Pulmonary artery endothelial cell (primary cell): ENCODE measurements at places on chromosomes 1 and 21. TPM values are rescaled to one million over a fixed set of nuclear protein-coding genes. Genes with fewer than 3 reads are reported as not detected.

DNA sequence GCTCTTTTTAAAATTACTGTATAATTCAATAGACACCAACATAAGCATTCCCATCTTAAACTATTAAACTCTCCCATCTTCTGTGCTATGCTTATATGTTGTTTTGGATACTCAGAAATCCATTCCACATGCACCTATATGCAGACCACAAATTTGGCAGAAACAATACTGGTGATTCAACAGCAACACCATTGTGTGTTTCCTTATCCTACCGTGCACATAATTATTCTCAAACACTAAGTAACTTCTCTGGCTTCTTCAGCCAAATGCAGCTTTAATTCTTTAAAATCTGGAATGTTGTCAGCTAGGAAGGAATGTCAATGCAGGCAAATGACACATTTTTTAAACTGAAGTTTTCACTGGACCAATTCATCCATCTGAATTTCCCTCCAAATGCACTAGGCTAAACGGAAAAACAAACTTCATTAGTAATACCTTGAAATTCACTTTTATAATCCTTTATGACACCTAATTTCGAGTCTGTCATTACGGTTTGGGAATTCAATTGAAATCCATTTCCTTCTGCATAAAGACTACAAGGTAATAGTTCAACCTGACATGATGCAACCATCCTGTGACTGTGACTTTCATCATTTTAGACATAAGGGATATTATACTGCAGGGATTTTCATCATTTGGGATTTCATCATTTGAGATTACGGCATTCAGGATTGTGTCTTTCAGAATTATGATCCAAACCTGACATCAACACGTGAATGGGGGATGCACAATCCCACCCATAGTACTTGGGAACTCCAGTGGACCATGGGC is 308.5 kb downstream of the LTN1 start:
- DNase-seq = no peak

DNA sequence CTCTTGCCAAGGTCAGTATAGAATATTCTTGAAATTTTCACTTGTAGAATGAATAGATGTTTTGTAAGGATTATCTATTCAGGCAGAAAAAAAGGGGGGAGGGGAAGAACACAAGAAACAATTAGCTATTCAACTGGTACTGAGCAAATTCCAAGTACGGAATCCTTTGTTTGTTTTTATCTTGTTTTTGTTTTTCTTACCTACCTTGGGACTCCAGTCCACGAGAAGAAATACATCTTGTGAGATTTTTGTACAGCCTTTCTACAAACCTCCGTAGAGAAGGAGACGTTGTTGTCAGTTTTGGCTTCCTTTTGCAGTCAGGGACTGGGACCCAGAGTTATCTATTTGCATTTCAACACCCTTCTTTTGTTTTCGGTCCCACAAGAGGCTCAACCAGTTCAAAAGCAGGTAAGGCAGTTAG is 36.0 kb downstream of the ZNF281 start:
- DNase-seq = no peak

SNAPIN gene
- 60.6 and 61.7 TPM in 2 replicates for total RNA-seq

DNA sequence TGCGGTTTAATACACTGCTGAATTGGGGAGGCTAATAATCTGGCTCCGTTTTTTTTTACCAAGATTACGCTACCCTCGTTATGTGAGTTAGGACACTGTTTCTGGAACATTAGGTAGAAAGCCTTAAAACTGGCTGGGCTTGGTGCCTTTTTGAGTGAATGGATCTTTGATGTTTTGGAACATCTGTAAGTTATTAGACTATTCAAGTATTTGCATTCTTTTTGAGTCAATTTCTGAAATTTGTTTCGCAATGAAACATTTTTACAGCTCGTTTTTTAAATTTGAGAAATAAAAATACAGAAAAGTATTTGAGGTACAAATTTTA is 106.9 kb downstream of the LTN1 start:
- DNase-seq = no peak

TMEM69 gene
- total RNA-seq = 14.7 and 17.9 TPM in 2 replicates

SDC3 gene
- 7.0 and 12.0 TPM in 2 replicates for total RNA-seq

LEFTY2 gene
- 0.26 TPM in 1 of 2 replicates, not detected in the other for total RNA-seq

DYNLT5 gene
- total RNA-seq = 0.92 and 1.1 TPM in 2 replicates

- peak; percentile 57 for DNase-seq
These were observed 207.6 kb upstream of the NFIA start for GRCh38 chr1:60874718-60875117.

DNA sequence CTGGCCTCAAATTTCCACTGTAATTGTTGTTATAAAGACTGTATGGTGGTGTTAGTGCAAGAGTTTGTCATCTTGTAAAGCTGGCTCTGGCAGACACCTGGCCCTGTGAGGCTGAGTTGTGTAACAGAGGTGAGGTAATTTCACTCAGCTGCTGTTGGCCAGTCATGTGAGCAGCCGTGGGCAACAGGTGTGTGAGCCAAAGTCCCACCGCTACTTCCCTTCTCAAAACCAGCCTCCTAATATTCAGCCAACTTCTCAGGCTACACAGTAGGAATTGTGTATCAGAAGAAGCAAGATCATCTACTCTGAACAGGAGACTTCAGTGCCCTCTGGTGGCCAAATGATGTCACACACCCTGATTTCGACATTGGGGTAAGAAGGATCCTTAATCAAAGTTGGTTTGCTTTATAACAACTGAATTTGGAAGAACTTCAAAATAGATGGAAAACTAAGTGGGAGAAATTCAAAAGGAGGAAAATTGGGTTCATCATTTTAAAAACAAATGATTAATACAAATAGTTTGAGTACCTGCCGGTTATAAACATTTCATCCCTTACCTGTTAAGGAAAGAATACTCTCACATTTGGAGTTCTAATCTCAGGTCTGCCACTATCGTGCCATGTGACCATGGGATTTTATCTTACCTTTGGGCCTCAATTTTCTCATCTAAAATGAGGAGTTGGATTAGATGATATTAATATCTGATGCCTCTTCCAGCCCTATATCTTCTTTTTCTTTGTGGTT is 2.6 kb upstream of the CREG1 start:
- no peak for DNase-seq

GRCh38 chr1:81806432-81806770 is 5.7 kb downstream of the ADGRL2 start:
- DNase-seq = no peak

DNA sequence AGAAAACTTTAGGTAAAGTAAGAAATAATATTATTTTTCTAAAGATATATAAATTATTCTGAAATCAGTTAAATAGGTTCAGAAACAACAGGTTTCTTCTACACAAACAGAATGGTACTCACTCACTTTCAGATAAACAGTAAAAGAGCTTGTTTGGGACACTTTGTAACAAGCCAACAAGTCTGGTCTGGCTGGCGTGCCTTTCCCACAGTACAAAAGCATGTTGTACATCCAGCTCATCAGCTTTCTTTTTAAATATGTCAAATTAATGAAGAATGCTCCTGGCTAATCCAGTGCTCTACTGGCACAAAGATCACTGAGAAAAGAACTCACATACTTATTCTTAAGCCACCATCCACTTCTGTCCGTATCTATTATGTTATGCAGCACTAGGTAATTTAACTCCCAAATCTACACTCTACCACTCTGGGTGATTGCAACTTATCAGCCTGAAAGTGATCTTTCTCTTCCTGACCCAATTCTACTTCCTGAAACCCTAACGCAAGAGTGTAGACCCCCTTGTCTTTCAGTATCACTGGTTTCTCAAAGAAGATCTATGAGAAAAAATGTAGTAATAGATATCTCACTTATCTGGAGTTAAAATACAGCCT is 32.6 kb downstream of the TRIT1 start:
- DNase-seq = no peak

DNA sequence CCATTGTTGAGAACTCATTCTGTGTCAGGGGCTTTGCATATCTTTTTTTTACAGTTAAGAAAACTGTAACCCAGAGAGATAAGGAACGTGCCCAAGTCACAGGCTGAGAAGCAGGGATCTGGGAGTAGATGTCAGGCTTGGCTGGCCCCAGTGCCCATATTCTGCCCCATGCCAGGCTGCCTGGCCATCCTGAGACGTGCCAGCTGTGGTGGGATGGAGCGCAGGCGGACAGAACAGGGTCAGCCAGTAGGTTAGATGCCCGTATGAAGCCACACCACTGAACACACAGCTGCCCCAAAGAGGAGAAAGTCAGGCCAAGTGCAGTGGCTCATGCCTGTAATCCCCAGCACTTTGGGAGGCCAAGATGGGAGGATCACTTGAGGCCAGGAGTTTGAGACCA is 55.9 kb downstream of the SLC66A1 start:
- DNase-seq = no peak

DNA sequence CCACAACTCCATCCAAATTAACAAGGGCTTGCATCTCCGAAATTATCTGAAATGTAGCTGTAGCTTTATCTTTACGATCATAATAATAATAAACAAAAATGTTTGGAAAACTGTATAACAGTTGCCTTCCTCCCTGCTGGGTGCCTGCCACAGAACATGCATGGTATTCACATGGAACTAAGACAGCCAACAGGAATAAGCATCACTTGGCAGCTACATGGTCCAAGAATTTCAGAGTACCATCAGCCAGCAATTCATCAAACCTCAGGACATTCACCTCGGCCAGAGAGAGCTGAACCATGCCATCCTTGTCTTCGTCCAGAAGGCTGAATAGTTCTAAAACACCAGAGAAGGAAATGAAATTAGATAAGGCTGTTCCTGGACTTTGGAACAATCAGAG is 122.7 kb downstream of the CAPN8 start:
- no peak for DNase-seq

B3GALNT2 gene
- total RNA-seq = 55.7 and 77.5 TPM in 2 replicates

GRCh38 chr1:160438935-160439334 is 38.6 kb downstream of the VANGL2 start:
- DNase-seq = no peak

DNA sequence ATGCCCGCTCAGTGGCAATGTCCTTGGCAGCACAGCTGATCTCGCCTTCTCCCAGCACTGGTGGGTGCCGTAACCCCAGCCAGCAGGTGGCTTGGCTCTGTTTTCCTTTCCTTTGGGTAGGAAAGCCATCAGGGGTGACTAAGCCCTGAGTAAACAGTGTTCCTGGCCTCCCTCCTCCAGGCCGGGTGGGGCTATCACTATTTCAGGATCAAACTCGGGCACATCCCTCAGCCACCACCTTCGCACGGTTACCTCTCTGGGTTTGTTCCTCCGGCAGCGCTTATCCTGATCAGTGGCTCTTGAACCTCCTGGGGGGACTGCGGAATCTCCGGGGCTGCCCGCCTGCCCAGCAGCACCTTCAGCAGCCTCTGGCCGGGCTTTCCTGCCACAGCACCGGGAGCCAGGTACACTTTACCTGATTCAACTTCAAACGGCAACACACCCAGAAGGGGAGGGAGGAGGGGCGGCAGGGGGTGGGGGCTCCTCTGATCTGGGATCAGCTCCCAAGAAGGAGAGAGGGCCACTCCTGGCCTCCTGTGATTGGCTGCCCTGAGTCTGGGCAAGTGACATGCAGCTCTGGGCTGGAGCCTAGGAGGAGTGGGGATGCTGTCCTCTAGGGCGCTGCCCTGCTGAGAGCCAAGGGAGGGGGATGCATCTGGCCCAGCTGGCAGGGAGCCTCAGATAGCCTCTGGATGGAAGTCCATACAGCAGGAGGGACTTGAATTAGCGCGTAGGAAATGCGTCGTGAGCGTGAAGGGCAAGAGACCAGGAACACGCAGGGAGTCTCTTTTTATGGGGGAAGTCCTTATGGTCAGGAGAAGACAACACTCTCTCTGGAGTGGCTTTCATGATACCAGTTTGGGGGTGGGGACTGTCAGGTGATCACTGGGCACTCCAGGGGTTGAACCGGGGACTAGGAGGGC is at the start of gene ASCL5:
Gene ASCL5, minus strand, starts transcription at position 353 of the 923 bp plus-strand sequence. CDS start 11,812 bp downstream, outside the sequence.
- no peak for DNase-seq

DNA sequence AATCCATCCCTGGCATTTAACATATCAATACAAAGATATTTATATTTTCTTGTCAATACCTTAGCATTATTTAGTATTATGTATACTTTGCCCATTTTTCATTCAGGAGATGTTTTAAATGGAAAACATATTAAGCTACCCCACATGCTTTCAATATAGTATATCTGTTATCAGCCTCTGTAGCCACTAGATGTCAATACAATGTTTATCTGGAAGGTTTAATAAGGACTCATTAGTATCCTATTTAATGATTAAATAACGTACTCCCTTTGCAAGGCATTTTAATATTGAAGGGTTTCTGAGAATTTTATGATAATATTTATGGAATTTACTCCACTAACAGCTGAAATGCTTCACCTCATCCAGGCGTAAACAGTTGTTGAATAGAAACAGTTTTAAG is 329.5 kb upstream of the ADGRL2 start:
- no peak for DNase-seq

DNA sequence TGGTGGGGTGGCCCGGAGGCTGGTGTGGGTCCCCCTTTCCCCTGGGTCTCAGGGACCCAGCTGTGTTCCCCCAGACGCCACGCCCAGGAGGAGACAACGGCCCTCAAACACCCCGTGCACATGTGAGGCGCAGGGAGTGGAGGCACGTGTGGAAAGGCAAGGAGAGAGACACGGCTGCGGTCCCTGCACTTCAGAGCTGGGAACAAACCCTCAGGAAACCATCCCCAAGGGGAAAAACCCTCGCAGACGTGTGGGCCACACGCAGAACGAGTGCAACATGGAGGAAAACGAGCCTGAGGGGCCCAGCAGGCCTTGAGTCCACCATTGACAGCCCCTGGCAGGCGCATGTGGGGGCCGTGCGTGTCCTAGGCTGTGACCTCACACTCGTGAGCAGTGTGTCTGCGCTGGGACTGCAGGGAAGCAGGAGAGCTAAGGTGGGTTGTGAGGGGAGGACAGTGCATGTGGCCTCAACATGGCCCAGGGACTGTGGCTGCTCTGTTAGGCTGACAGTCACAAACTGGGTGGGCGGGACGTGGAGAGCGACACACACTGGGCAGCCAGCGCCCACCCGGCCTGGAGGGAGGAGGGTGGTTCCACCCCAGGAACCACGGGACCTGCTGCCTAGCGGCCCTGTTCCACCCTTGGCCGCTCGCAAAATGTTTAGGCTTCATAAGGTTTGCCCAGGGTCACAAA is 20.0 kb downstream of the ITGB2 start:
- no peak for DNase-seq

- peak; percentile 99 for DNase-seq
These were observed at the start of gene CKS1B for GRCh38 chr1:154974102-154974807. Gene CKS1B (plus strand): TSS chr1:154974681. CDS start chr1:154974746, 65 bp downstream.

KCNJ15 gene
- 0.04 and 0.13 TPM in 2 replicates for total RNA-seq

- no peak for DNase-seq
These were observed 109.8 kb downstream of the GLIS1 start for GRCh38 chr1:53629101-53629691.

- no peak for DNase-seq
These were observed 1.8 kb downstream of the VWA1 start for GRCh38 chr1:1437033-1437903.

CRTC2 gene
- 2.4 and 2.8 TPM in 2 replicates for total RNA-seq

GRCh38 chr1:238318294-238319110 is 427.8 kb upstream of the ZP4 start:
- no peak for DNase-seq

GNAT2 gene
- total RNA-seq = 0.26 and 0.42 TPM in 2 replicates

GRCh38 chr1:177340601-177341067 is 169.9 kb downstream of the BRINP2 start:
- no peak for DNase-seq

DNA sequence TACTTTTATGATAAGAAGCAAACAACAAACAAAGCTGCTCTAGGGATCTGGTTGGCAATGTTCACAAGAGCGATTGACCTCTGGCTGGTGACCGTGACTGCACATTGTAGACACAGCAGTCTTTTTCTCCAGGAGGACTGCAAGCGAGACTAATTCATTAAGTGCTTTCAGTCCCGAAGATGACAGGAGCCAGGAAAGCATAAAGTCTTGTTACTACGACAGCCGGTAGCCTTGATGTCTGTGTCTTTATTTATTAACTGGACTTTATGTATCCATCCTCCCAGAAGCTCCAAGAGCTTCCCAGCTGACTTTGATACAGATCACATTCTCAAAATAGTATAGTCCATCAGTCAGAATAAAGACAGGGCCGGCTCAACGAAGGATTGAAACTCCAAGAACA is 18.2 kb downstream of the FAM163A start:
- no peak for DNase-seq

- peak; percentile 53 for DNase-seq
These were observed 3.8 kb downstream of the FBXO2 start for GRCh38 chr1:11650331-11650991.
